Thoracic aorta endothelial cell (primary cell): ENCODE measurements at places on chromosomes 13 and 19. TPM values are rescaled to one million over a fixed set of nuclear protein-coding genes. Genes with fewer than 3 reads are reported as not detected.

The AMER2 gene
- total RNA-seq, result not detected in 2 replicates

The ZNF491 gene
- 0.65 and 0.93 TPM in 2 replicates for total RNA-seq

The IRF2BP1 gene
- 16.1 and 22.4 TPM in 2 replicates for total RNA-seq

The MTMR6 gene
- total RNA-seq, result 49.5 and 55.6 TPM in 2 replicates

The JAK3 gene
- total RNA-seq, result 1.7 and 1.9 TPM in 2 replicates

The B3GNT3 gene
- total RNA-seq, result not detected in 2 replicates

The NCCRP1 gene
- total RNA-seq, result not detected in 2 replicates

The KIR2DL3 gene
- total RNA-seq, result not detected in 2 replicates

The ZNF729 gene
- not detected in 2 replicates for total RNA-seq
